Thymus (tissue), 14 donors: ENCODE measurements at places on chromosomes 7 and 10.

DNA sequence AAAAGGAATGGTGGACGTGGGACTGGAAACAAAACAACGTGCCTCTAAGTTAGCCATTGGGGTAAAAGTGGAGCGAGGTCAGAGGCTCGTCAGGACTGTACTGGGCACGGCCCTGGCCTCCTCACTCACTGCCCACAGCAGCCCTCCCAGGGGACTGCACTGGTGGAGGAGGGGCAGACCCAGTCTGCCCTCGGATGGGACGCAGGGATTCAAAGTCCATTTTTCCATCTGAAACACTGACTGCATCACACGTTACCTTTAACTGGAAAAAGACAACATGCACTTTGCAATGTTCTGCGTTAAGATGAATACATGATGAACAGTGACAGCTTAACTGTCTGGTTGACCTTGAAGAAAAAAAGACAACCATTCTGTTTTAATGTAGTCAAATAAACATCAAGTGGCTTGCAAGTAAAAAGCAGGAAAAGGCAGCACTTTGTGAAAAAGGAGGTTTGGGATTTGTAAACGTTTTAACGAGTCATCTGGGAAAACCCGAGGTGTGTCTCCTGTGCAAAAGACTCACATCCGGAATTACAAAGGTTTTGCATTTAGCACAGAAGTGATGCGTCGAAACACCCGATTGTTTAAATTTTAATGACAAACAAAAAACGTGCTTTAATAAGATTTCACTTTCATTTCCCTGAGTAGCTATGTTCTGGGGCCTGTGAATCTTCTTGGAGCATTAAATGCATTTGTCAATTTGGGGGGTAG, 18.8 kb downstream of the KLF6 start:
- no peak for DNase-seq

GRCh38 chr10:33716501-33717267, 382.2 kb upstream of the NRP1 start:
- no peak for DNase-seq

DNA sequence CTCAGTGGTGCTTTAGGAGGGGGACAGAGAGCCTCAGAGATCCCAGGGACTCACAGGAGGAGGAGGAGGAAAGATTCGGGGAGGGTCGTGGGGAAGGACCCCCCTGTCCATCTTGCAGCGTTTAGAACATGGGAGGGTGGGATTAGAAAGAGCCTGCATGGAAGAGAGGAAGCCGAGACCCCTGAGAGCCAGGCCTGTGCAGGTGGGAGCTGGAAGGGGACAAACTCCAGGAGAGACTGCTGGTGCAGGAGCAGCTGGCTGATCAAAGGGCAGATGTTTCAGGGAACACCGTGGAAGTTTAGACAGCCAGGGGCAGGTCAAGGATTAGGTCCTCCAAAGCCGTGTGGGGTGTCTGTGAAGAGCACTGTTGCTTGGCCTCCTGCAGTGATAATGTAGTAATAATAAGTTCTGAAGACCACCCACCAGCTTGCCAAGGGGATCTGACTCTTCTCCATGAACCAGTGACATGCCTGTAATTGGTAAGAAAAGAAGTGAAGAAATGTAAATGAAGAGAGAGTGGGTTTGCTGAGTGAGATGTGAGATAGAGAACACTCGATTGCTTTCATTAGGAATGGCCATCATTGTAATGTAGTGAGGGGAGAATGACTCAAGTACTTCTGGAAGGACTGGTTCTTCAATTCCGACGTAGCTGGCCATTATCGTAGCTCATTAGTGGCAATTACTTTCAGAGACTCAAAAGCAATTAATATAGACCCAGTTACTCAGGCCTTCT, 425.6 kb downstream of the PAXIP1 start:
- no peak for DNase-seq

DNA sequence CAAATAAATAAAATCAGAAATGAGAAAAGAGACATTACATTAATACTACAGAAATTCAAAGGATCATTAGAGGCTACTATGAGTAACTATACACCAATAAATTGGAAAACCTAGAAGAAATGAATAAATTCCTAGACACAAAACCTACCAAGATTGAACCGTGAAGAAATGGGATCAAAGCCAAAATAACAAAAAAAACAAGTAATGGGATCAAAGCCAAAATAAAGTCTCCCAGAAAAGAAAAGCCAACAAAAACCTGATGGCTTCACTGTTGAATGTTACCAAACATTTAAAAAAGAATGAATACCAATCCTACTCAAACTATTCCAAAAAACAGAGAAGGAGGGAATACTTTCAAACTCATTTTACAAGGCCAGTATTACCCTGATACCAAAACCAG, 20.0 kb downstream of the GSDME start:
- DNase-seq, result no peak

DNA sequence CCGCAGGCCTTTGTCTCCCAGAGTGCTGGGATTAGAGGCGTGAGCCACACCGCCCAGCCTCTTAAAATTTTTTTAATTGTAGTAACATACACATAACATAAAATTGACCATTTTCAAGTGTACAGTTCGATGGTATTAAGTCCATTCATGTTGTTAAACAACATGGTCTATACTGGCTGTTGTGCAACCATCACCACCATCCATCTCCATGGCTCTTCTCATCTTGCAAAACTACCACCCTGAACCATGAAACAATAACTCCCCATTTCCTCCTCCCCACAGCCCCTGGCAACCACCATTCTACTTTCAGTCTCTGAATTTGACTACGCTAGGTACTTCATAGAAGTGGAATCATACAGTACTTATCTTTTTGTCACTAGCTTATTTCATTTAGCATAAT, 7.9 kb upstream of the ZFYVE27 start:
- DNase-seq, result no peak

- no peak for DNase-seq
These were observed 34.4 kb downstream of the CALD1 start for GRCh38 chr7:134813663-134814396.

GRCh38 chr7:264541-265191, 25.3 kb upstream of the FOXL3 start:
- DNase-seq, result no peak

- no peak for DNase-seq
These were observed 207.9 kb downstream of the PAXIP1 start for GRCh38 chr7:154795014-154795413.

DNA sequence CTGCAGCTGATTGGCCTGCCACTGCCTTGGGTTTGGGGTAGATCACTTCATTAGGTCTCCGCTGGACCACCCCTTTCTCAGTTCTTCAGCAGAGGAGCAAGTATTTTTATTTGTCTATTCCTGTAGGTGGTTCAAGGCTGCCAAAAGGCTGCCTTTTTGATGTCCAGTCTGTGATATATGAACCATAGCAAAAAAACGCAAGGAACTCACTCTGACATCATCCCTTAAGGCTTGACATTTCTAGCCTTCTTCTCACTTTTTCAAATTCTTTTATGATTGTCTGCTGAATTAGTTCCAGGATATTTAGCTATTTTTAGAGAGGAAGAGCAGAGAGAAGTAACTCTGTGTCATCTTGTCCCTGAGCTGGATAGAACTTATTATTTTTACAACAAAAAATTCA, 269.2 kb downstream of the BAMBI start:
- no peak for DNase-seq

DNA sequence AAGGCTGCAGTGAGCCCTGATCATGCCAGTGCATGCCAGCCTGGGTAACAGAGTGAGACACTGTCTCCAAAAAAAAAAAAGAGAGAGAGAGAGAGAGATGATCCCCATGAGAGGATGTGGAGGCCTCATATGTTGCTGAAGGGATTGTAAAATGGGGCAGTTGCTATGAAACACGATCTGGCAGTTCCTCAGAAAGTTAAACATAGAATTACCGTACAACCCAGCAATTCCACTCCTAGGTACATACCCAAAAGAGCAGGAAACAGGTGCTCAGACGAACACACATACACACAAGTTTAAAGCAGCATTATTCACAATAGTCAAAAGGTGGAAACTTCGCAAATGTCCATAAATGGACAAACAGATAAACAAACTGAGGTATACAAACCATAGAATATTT, 27.4 kb upstream of the CYTH3 start:
- no peak for DNase-seq

DNA sequence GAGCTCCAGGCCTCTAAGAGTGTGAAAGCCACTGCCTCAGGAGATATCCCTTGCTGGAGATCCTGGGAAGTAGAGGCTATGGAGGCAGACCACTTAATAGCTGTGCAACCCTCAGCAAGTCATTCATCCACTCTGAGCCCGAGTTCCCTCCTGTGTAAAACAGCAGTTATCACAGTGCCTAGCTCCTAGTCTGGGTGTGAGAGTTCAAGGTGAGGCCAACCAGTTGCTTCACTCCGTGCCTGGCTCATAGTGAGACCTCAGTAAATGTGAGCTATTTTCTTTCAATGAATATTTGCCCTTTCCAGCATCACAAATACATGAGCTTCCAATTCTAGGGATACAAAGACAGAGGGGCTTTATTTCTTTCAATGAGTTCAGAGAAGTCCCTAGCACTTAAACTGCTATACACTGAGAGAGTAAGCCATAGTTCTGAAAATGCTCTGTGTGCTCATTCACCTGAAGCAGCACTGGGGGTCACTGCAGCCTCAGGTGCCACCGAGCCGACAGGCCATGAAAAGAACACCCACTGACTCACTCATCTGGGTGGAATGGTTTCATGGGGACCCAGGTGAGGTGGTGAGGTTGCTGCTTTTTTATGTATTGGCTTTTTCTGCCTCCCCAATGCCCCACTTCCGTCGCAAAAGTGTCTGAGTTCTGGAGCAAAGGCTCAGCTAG, 259.8 kb downstream of the KCNMA1 start:
- no peak for DNase-seq

GRCh38 chr7:28806841-28807240, 151.3 kb downstream of the TRIL start:
- DNase-seq, result no peak

GRCh38 chr10:488081-488932, 201.2 kb downstream of the DIP2C start:
- DNase-seq, result no peak

DNA sequence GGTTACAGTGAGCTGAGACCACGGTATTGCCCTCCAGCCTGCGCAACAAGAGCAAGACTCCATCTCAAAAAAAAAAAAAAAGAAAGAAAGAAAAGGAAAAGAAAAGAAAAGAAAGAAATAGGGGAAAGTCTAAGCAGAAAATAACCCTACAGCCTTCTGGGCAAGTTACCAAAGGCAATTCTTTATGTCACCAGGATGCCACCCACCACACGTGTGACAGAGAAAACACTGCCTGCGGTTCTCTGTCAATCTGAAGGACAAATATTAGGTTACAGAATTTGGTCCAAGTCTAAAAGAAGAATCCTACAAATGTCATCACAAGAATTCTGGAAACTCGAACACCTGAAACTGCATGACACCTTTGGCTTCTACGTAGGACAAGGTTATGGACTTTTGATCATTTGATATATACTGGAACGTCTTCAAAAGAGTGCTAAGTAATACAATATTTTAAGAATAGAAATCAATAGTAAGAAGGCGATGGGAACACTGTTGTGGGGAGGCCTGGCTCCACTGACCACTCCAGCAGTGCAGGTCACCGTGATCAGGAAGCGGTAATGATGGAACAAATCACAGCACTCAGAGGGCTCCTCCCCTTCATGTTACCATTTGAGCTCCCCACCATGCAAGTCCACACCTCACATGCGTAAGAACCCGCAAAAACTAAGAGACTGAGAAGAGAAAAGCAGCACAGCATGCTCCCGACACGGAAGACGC, 75.8 kb downstream of the MAD1L1 start:
- no peak for DNase-seq

GRCh38 chr7:29091715-29092114, 54.6 kb downstream of the CPVL start:
- no peak for DNase-seq

- DNase-seq, result no peak
These were observed 53.3 kb downstream of the CDHR3 start for GRCh38 chr7:106016331-106016730.

- DNase-seq, result no peak
These were observed 8.9 kb upstream of the HYCC1 start for GRCh38 chr7:23022851-23023250.

- DNase-seq, result no peak
These were observed 81.6 kb downstream of the DNAJB6 start for GRCh38 chr7:157418204-157419034.

GRCh38 chr7:70040970-70041766, 442.9 kb downstream of the AUTS2 start:
- DNase-seq, result no peak

DNA sequence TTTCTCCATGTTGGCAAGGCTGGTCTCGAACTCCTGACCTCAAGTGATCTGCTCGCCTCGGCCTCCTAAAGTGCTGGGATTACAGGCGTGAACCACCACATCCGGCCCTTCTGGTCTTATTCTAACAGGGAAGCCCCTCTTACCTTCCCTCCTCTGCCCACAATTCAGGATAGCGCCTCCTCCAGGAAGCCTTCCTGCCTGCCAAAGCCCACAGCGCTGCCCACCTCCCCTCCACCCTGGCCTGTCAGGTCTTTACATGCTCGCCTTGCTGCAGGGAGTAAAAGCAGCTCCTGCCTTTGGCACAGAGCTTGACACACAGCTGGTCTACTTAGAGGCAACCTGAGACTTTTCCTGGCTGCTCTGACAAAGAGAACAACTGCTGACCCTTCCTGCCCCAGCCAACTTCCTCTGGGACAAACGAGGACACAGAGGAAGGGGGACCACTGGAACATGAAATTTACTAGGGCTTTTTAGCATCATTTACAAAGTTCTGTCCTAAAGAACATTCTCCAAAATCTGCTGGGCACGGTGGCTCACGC, 13.2 kb downstream of the MLXIPL start:
- DNase-seq, result no peak

DNA sequence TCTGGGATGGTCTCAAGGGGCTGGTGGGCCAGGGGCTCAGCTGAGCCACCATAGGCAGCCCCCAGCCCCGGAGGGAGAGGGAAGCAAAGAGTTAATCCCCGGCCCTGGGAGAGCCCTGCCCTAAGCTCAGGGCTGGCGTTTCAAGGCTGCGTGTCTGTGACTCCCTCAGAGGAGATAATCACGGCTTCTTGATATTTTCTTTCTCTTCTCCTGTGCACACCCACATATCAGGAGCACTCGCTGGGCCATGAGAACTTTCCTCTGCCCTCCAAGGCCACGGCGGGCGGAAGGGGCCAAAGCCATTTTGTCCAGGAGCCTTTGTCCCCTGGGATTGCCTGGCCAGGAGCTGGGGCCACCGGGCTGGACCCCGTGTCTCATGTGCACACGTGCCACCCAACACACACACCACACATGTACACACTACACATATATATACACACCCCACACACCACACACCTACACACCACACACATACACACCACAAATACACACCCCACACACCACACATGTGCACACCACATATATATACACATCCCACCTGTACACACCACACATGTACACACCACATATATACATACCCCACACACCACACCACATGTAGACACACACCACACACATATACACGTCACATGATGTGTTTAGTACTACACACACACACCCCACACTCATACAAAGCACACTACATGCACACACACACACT, 16.9 kb downstream of the VENTX start:
- no peak for DNase-seq
